PC-9 (cell line): ENCODE measurements at places on chromosomes 6 and 20. TPM values are rescaled to one million over a fixed set of nuclear protein-coding genes. Genes with fewer than 3 reads are reported as not detected.

GRCh38 chr6:119328892-119329793 lies 20.4 kb downstream of the MAN1A1 start:
- DNase-seq = no peak

- DNase-seq = no peak
Observed at GRCh38 chr6:75268121-75268987, 16.2 kb downstream of the TMEM30A start.

DNA sequence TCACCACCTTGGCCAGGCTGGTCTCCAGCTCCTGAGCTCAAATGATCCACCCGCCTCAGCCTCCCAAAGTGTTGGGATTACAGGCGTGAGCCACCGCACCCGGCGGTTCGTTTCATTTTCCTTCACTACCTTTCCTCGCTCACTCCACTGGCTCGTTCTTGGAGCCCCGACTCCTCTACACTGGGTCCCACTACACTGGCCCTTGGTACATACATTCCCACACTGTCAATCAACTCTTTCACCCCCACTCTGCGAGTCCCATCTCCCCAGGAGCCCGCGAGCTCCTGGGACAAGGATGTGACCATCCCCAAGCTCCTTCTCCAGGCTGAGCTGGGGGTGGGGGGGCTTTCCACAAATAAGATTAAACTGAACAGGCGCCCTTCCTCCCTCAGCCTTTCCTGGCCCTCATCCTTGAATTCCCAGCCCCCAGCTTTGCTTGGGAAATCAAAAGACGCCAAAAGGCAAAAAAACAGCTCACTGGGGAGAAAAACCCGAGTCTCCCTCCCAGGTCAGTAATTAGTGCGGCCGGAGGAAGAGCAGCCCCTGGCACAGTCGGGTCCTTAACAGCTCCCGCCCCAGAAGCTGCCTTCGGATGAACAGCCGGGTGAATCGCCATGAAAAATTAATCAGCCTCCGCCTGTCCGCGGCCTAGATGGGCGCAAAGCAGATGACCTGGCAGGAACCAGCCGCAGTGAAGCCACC lies 42.8 kb upstream of the LY86 start:
- no peak for DNase-seq

- no peak for DNase-seq
Observed at GRCh38 chr6:47302043-47302442, 7.7 kb downstream of the TNFRSF21 start.

The IL17A gene
- total RNA-seq = not detected in 2 replicates

DNA sequence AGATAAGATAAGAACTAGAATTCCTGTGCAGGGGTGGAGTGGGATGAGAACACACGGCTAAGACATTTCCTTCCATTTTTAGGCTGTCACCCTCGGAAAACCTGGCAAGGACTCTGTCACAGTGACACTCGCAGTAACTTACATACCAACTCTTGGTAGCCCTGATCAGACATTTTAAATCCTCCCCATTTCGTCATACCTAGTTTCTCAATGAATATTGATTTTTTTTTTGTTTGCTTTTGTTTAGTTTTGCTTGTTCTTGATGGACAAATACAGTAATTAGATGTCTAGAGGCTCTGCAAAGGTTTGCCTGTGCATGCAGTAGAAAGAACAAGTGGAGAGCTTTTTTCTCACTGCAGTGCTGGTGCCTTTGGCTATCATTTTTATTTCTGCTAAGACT lies 213.0 kb upstream of the FAM83B start:
- no peak for DNase-seq

The ELOVL2 gene
- 0.23 and 0.41 TPM in 2 replicates for total RNA-seq

The PPIL4 gene
- total RNA-seq = 9.6 and 13.5 TPM in 2 replicates

- no peak for DNase-seq
Observed at GRCh38 chr6:37050045-37050853, 44.8 kb downstream of the FGD2 start.

The PARD6B gene
- total RNA-seq = 52.2 and 80.3 TPM in 2 replicates

DNA sequence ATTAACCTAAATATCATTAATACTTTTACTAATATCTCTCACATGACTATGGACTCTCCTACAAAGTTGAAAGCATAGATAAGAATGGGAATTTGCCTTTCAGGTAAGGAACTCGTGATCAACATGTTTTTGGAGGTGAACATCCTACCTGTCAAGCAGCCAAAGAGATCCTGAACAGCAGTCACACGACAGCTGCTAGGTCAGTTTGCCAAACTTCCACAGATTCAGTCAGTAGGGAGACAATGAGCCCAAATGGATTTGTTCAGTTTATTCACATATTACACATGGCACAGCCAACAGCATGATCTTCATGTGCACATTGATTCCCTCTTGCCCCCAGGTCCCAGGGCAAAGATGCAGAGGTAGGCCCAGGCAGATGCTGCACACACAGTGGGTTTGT lies 86.1 kb upstream of the LOC128125822 start:
- no peak for DNase-seq

DNA sequence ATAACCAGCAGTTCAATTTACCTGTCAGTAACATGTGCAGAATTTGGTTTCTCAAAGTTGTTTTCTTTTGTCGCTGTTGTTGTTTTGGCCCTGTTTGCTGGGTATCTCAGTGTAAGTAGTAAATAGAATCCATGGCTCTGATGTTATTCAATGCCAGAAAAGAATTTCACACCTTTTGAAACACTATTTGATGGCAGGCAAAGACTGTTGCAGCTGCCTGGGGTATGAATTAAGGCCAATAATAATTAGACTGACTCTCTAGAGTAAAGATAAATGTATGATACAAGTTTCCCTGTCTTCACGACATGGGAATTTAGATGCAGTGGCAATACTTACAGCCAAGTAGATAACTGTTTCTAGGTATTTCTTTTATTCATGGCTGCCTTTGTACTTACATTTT lies 281.4 kb downstream of the CD83 start:
- DNase-seq = no peak

- no peak for DNase-seq
Observed at GRCh38 chr20:24584078-24584477, 114.6 kb downstream of the SYNDIG1 start.

The HMGCLL1 gene
- 0.39 and 0.68 TPM in 2 replicates for total RNA-seq

The TBX18 gene
- total RNA-seq = not detected in 2 replicates

The BTN1A1 gene
- not detected in 2 replicates for total RNA-seq

DNA sequence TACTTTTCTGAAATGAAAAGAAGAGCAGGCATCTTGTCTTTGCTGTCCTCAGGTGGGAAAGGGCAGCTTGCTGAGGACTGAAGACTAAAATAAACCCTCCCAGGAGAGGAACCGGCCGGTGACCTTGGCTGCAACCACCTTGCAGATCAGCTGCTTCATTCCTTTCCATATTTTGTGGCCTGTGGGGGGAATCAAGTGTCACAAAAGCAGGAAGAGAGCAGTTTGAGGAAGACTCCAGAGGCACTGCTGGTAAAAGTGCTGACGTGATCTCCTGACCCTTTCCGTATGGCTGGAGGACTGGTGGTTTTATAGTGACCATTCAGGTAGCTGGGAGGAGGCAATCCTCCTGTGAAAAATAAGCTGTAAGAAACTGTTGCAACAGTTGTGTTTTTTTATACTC lies 157.0 kb downstream of the PLCB4 start:
- no peak for DNase-seq

The NXT1 gene
- 29.8 and 30.9 TPM in 2 replicates for total RNA-seq

DNA sequence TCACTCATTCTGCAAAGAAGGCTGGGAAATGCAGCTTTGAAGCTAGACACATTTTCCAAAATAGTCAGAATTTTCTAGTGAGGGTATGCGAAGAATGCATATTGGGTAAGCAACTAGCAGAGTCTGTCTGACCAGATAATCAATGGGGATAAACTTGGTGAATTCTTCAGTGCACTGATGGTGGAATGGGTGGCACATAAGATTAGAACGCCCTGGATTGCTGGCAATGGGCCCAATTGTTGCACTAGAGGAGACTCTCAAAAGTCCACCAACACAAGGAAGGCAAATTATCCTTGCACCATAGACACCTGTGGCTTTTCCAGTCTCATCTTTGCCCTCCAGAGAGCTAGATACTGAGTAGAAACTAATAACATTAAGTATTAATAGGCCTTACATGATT lies 167.6 kb downstream of the PTPRT start:
- DNase-seq = no peak

DNA sequence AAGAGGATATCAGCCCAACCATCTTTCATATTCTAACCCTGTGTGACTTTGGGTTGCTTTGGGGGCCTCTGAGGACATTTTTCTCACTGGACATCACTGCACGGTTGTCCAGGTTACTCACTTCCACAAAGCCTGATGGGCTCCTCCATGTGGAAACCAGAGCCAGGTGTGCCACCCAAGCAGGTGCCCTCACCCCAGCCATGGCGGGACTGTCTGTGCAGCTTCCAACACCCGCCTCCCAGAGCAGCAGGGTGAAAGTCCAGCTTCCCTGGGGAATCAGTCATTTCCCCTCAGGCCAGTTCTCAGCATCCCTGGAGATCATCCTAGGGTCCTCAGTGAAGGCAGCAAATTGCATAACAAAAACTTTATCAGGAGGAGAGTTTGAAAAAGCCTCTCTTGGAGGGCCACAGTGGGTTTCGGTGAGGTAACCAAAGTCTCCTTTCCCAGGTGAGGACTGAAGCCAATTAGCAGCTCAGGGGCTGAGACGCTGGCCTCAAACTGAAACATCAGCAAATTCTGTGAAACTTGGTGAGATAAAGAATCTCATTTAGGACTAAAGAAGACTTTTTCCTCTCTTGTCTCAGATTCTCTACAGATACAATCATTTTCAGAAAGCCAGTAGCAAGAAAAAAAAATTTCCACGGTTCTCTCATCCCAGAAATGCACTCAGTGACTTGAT lies 289.6 kb upstream of the CDH4 start:
- no peak for DNase-seq
